Stimulated activated CD4-positive, alpha-beta T cell treated with anti-CD3 and anti-CD28 coated beads, Interleukin-15, amount 100 ng/mL, for 48 hours (primary cell): ENCODE measurements at places on chromosomes 2 and 18.

- no peak for DNase-seq
Measured at GRCh38 chr18:79589601-79590091, 90.0 kb upstream of the CTDP1 start.

DNA sequence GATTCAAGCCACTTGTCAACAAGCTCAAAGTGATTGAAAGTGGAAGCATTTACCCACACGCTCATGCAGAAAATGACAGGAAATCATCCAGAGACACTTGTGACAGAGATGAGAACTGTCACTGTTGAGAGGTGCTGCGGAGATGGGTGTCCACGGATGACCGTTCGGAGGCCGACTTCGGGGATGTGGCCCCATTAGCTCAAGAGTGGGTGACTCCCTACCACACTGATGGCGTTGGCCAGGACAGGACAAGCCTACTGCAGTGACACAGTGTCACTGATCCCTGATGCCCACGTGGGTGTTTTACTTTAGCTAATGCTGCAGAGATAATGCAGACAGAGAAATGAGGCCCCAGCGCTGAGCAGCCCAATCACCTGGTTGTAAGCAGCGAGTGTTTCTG, 81.5 kb upstream of the YWHAQ start:
- no peak for DNase-seq

DNA sequence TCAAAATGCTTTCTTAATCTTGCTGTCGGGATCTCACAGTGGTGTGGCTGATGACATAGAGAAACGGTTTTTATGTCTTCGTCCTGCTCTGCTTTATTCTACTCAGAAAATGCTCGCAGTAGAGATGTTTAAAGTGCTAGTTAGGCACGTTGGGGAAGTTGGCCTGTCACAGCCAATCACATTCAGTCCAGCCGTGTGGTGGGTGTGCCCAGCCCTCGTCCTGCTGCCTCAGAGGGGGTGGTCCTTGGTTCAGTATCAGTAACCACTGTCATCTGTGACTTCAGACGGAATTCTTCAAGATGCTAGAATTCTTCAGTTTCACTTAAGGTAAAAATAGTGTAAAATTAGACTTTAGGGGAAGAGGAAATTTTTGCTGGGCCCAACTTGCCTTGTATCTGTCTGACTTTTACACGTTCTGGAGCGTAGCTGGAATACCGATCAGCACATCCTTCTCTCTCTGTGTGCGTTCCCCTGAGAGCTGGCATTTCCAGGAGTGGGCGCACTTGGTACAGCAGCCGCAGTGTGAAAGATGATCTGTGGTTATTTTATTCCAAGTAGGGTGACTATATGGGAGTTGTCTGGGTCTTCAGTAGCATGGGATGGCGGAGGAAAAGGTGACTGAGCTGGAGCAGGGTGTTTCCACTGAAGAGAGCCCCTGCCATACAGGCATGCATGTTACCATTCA, 18.5 kb downstream of the TRAF3IP1 start:
- DNase-seq, result no peak

GRCh38 chr2:140747090-140747489, 1383.7 kb downstream of the LRP1B start:
- no peak for DNase-seq

DNA sequence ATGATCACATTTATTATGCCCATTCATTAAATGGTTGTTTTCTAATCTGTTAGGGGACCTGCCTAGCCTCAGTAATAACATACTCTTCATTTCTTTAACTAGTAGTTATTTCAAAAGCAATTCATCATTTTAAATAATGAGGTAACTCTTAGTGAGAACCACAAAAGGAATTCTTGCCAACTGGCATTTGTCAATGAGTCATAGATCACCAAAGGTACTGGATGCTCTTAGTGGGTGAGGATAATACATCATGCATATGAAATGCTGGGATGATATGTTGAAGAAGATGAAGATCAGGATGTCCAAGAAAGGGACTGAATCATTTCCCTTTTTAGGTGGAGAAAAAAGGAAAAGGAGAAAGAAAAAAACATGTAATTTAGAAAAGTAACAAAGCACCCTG, 826.2 kb upstream of the DDX18 start:
- DNase-seq, result no peak

DNA sequence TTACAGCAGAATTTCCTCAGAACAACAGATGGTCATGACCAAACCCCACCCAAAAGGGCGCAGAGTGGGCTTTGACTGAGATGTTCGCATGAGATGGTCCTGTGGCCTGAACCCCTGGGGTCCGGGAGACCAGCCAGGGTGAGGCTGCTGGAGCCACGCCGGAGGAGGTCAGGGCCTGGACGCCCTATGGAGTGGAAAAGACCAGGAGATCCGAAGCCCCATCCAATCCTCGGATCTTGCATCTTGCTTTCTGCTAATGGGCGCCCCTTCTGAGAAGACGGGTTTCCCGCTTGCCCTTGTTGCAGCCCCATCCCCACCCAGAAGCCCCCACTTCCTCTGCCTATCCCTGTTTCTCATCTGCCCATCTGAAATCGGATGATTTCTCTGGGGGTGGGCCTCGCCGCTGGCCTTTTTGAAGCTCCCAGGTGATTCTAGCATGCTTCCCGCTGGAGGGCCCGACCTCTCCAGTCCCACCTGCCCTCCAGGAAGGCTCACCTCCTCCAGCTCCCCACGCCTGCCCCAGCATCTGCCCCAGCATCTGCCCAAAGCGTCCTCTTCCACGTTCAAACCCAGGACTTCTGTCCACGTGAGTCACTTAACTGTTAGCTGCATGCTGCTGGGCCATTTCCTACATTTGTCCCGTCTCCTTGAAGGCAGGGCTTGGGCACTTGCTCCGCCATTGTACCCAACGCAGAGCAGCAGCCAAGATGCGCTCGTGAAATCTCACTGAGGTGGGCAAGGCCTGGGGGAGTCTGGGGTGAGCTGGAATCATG, 4.3 kb upstream of the CNDP1 start:
- DNase-seq, result no peak

DNA sequence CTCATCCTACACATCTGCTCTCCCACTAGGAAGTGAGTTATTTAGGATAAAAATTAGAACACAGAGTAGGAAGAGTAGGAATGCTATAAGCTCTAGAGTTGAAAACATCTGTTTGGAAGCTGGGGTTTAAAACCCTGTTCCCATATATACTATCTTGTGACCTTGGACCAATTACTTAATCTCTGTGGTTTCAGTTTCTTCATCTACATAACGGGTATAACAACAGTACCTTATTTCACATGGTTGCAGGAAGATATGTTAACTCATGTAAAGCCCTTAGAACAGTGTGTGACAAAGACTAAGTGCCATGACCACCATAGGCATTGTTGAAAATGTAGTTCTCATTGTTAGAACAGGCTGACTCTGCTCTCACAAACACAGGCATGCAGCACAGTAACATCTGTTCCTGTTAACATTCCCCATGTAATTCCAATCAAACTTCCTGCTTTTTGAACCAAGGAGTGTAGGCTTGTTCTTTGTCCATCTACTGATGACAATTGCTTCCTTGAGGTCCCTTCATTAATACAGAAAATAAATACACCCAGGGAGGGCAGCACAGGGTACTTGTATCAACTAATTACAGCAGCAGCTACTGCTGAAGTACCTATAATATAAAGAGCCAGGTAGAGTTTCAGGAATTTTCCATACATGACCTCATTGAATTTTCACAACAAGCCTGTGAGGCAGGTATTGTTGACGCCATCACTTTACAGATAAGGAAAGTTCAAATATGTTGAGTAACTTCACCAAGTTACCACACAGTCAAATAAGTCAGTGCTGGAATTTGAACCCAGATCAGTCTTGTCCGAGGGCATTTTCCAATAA, 204.2 kb downstream of the L3MBTL4 start:
- no peak for DNase-seq

DNA sequence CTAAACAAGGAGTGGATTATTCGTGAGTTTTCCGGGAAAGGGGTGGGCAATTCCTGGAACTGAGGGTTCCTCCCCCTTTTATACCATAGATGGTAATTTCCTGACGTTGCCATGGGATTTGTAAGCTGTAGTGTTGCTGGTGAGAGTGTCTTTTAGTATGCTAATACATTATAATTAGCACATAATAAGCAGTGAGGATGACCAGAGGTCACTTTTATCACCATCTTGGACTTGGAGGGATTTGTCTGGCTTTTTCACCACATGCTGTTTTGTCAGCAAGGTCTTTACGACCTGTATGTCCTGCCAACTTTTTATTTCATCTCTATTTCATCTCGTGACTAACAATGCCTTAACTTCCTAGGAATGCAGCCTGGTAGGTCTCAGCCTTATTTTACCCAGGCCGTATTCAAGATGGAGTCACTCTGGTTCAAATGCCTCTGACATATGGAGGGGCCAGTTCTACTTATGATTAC, 124.8 kb upstream of the B3GNT2 start:
- DNase-seq, result no peak

- no peak for DNase-seq
Measured at GRCh38 chr18:40852406-40852805, 1102.6 kb upstream of the PIK3C3 start.

DNA sequence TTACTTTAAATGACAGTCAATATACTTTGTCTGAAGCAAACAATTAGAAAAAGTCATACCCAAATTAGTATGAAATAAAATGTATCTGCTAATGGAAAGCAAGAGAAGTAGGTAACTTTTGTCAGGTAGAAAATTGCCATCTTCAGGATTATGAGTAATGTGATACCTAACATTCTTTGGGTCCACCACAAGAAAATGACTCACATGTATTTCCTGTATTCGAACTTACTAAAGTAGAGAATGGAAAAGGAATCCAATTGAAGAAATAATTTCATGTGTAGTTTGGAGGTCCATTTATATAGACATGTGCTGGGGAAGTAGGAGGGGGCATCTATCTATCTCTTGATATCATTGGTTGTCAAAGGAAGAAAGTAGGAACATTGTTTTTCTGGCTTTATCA, 636.2 kb upstream of the CHAC2 start:
- DNase-seq, result no peak

GRCh38 chr2:6470518-6470917, 395.2 kb downstream of the CMPK2 start:
- DNase-seq, result no peak

DNA sequence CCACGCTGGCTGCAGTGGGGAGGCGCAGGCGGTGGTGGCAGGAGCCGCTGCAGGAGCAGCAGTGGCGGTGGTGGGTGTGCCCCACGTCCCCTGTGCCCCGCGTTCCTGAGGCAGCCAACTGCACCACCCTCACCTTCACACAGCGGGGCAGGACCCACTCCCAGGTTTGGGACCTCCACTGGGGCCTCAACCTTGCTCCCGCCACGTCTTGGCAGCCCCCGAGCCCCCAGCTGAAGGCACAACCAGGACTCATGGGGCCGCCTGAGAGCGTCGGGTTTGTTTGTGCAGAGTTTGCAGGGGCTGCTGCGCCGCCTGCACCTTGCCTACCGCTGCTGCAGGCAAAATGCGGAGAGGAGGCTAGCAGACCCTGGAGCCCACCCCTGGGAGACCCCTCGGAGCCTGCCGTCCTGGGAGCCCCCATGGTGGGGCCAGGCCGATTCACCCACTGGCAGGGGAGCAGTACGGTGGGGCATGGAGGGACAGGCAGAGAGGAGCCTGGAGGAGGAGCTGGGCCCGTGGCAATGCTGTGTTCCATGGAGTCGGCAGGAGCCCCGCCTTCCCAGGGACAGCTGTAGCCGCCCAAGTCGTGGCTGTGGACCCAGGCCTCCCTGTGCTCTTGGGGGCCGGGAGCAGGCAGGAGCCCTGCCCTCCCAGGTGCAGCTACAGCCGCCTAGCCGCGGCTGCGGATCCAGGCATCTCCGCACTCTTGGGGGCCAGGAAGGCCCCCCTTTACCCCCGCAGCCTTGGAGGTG, 14.7 kb upstream of the EML6 start:
- DNase-seq, result no peak

- DNase-seq, result peak; percentile 71
Measured at GRCh38 chr2:148813603-148814065, 61.4 kb upstream of the KIF5C start.

GRCh38 chr2:175366815-175367214, 185.3 kb upstream of the ATP5MC3 start:
- no peak for DNase-seq

- no peak for DNase-seq
Measured at GRCh38 chr2:63035169-63035568, 15.5 kb upstream of the OTX1 start.

- no peak for DNase-seq
Measured at GRCh38 chr2:210442878-210443277, 33.7 kb downstream of the LANCL1 start.

DNA sequence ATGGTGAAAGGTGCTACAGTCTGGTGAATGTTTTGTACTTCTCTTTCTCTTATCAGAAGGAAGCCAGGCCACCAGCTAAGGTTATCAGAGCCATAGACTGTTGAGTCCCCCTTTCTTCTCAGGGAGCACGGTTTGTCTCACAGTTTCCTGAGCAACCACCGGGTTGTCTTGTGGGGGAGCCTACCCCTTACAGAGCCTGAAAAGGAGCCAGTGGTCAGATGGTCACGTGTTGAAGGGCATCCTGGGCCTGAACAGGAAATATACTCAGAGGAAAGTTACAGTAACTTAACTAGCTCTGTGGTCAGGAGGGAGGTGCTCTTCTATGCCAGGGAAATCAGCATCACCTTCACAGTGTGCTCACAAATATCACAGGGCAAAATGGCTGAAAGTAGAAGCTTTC, 11.6 kb downstream of the CD28 start:
- DNase-seq, result peak; percentile 44

DNA sequence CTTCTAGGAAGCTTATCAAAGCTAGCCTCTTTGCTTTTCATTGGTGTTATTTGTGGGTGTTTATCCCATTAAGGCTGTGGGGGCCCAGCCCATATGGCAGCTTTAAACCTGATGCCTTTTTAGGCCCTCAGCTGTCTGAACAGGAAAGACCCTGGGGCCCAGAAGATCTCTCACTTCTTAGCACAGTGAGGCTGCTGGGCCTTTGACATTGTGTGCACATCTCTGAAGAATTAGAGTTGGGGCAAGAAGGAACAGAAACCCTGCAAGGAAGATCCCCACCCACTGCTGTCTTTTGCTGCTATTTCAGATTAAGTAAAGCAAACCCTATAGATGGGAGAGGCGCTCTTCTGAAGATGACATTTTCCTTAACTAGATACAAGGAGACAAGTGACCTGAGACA, 250.0 kb downstream of the SMAD2 start:
- DNase-seq, result no peak

GRCh38 chr2:128092656-128093055, 1.7 kb downstream of the UGGT1 start:
- no peak for DNase-seq

GRCh38 chr18:53984021-53984420, 240.4 kb downstream of the MBD2 start:
- DNase-seq, result no peak

DNA sequence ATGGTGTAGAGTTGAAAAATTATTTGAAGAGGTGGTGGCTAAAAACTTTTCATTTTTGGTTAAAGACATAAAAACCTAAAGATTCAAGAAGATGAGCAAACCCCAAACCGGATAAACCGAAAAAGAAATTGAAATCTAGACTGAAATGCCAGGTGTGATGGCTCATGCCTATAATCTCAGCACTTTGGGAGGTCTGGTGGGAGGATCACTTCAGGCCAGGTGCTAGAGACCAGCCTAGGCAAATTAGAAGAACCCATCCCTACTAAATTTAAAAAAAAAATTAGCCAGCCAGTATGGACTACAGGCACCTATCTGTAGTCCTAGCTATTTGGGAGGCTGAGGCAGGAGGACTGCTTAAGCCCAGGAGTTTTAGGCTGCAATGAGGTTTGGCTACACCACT, 126.9 kb downstream of the BAZ2B start:
- DNase-seq, result no peak

- no peak for DNase-seq
Measured at GRCh38 chr18:8777846-8778245, 72.5 kb downstream of the MTCL1 start.

- DNase-seq, result no peak
Measured at GRCh38 chr18:52287151-52287550, 52.8 kb upstream of the DCC start.
